ENCODE measurements at places on chromosomes 5 and 9. TPM values are rescaled to one million over a fixed set of nuclear protein-coding genes. Genes with fewer than 3 reads are reported as not detected.

Gene SMIM3
- total RNA-seq, result 101 TPM

Gene GRIN1
- not detected for total RNA-seq

Gene PCDHA13
- not detected for total RNA-seq

Gene IGFBPL1
- not detected for total RNA-seq

Gene RNF38
- total RNA-seq, result 10.8 TPM

Gene CNTLN
- total RNA-seq, result 17.4 TPM

Gene CDH18
- total RNA-seq, result 0.39 TPM

Gene PCDHGA3
- 1.2 TPM for total RNA-seq

Gene RICTOR
- 37.7 TPM for total RNA-seq

Gene ADAMTS12
- total RNA-seq, result 28.7 TPM

Gene SARDH
- 2.0 TPM for total RNA-seq

Gene TAF11L7
- total RNA-seq, result not detected

Gene PCDHAC2
- total RNA-seq, result under 0.01 TPM

Gene SAXO1
- not detected for total RNA-seq

Gene ZFP2
- total RNA-seq, result 0.20 TPM

Gene VCAN
- total RNA-seq, result 379 TPM

Gene PCDH12
- total RNA-seq, result 1.2 TPM

Gene MARCHF11
- total RNA-seq, result not detected

Gene MARCHF3
- total RNA-seq, result 10.6 TPM

All from subcutaneous preadipocyte (primary cell).